ENCODE measurements at places on chromosomes 3 and 15. TPM values are rescaled to one million over a fixed set of nuclear protein-coding genes. Genes with fewer than 3 reads are reported as not detected.

The NAALADL2 gene
- 17.2 TPM for polyA plus RNA-seq

DNA sequence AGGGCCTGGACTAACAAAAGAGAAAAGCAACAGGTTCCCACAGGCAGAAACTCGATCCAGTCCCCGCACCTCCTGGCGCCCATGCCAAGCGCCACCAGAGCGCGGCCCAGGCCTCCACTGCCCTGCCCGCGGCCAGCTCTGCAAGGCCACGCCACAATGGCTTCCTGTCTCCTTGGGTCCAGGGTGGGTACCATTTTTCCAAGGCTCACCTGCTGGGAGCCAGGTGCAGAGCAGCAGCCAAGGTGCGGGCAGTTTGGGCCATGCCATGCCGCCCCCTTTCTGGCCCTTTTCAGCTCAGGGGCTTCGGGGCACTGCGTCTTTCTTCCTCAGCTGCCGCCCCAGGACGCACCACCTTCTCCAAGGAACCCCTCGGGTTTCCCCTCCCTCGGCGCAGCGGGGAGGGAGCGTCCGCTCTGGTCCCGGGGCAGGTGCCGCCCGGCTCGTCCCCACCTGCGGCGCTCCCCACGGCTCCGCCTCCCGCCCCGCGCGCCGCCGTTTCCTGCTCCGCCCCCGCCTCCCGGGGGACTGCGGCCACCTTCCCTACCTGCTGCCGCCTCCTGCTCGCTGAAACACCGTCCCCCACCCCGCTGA is at the start of gene ILDR1:
Gene ILDR1 (minus strand): TSS at position 437 of the 591 bp plus-strand sequence. CDS start 170 bp downstream, at position 267.
- DNase-seq, result peak; percentile 36

GRCh38 chr3:4290272-4290893 is 12.8 kb upstream of the SETMAR start:
- DNase-seq, result no peak

DNA sequence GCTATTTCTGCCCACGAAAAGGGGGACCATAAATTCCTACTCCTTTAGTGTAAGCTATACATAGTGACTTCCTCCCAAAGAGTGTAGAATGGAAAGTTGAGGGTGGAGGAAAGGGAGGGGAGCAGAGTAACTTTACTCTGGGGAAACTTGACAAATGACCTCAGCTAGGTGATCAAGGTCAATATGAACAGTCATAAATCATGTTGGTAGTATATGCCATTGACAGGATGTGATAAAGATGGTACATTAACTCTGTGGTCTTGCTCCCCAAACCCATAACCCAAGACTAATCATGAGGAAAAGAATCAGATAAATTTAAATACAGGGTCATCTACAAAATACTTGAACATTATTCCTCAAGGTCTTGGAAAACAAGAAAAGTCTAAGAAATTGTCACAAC is 18.6 kb downstream of the SETMAR start:
- no peak for DNase-seq

The RARRES1 gene
- polyA plus RNA-seq, result 11.7 TPM

Data from renal cortex interstitium (tissue), 15 donors.